Skin of body (tissue), 3 donors: ENCODE measurements at places on chromosomes 3 and 15. TPM values are rescaled to one million over a fixed set of nuclear protein-coding genes. Genes with fewer than 3 reads are reported as not detected.

The GATA2 gene
- total RNA-seq = 3.3 TPM

DNA sequence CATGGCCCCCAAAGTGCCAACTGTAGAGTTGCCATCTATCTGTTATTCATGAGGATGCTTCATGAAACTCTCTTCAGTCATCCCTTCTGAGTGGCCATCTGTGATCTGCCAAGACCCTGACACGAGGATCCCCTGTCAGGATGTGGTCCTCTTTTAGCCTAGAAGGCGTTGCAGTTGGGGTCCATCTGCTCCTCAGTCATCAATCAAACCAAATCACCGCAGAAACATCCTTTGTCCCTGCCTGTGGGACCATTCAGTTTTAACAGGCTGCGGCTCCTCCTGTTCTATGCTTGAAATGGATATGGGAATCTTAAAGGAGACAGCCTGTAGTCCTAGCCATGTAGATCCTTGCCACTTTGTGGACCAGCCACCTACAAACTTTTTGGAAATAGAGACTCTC, 5.9 kb upstream of the RPS27L start:
- no peak for DNase-seq

DNA sequence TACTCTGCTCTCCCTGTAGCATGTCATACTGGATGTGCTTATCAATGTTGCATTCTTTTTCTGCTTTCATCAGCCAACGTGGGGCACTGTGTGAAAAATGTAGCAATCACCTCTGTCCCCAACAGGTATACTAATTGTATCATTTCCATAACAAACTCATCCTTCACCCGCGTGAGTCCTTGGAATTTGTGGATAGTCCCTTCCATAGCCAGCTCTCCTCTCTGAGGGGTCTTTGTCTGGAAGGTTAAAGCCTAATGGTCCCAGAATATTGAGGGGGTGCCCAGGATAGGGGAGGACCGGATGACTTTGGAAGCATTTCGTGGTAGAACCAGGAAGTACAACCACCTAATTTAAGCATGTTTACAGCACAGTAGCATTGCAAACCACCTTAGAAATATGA, 124.6 kb downstream of the FOXB1 start:
- DNase-seq = no peak

DNA sequence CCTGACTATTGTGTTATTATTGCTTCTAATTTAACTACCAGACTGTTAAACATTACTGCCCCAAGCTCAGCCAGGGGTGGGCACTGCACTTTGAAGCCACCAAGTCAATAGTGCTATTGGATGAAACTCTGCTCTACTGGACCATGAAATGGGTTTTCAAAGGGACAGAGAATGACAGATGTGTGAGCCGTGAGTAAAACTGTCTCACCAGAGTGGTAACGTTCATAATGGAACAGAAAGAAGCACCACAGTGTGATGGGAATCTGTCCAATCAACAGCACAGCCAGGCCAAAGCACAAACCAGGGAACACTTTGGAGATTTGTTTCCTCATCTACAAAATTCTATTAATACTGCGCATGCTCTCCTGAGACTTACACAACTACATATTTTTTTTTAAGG, 171.8 kb upstream of the LPP start:
- no peak for DNase-seq

The LSAMP gene
- 7.9 TPM for total RNA-seq
